ENCODE measurements at places on chromosomes 16 and 17.

- DNase-seq, result no peak
These were observed 241.7 kb downstream of the SEC14L1 start for GRCh38 chr17:77382356-77382911.

DNA sequence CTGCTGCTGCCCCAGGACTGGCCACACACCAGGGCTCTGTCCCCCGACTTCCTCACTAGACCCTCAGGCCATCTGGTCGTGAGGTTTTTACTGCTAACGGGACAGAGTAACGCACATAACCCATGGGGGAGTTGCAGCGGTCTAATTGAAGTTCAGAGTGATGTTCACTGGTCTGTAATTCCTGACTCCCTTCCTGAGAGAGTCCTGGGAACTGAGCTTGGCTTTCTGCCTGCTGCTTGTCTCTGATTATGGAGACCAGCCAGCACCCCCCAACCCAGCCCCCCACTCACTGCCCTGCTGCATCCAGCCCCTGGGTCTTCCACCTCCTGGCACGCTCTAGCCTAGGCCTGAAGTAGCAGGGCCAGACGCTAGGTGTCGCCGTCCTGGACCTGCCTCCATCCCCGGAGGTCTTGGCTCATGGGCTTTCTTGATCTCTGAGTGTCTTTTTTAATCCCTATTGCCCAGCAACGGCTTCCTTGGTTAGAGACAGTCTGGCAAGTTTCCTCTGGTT, 192.9 kb downstream of the CCDC182 start:
- DNase-seq, result peak; percentile 37

- DNase-seq, result no peak
These were observed 108.9 kb upstream of the IRX5 start for GRCh38 chr16:54821731-54822130.

DNA sequence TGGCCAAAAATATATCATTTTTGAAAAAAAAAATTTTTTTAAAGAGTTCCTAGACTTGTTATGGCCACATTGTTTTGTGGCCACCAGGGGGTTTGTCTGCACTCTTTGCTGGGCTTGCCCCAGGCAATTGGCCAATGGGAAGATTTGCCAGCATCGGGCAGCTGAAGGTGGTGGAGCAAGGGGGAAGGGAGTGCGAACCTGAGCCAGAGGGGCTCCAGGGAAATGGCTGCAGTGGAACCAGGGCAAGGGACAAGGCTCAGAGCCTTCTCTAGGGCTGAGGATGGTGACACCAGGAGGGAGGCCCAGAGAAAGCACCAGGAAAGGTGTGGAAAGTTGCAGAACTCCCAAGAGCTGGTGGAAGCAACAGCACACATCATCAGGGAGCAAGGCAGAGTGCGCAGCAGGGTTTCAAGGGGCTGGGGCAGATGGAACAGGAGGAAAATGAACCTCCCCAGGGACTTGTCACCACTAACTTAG, 15.5 kb upstream of the CMIP start:
- peak; percentile 76 for DNase-seq

- DNase-seq, result peak; percentile 30
These were observed 41.5 kb downstream of the CD300LF start for GRCh38 chr17:74671031-74671771.

GRCh38 chr16:63806794-63807506, 1314.9 kb downstream of the CDH11 start:
- no peak for DNase-seq

All from OCI-M1 (cell line).